ENCODE measurements at places on chromosomes 2 and 18.

DNA sequence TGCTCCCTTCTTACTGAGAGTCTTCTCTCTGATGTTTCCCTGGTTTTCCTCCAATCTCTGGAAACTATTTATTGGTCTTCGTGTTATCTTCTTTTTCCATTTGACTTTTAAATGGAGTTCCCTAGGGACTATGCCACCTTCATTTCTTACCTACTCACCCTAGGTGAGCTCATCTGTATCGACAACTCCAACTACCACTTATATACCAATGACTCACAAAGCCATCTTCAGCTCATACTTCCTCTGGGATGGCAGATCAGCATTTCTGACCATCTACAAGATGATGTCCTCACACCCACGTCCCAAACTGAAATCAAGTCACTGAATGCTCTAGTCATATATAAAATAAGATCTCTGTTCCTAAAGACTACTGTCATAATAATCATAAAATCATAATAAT is 40.6 kb downstream of the CFAP210 start:
- DNase-seq = no peak

DNA sequence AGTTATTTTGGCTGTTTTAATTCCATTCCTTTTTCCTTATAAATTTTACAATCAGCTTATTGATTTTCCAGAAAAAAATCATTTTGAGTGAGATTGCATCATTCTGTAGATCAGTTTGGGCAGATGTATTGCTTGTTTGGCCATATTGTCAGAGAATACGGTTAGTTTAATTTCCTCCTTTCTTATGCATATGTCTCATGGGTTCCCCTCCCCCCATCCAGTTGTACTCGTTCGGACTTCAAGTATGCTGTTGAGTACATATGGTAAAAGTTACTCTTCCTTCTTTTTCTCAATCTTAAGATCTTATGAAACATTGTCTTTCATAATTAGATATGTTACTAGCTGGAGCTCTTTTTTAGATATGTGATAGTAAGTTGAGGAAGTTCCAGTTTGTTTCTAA is 131.2 kb upstream of the TTC27 start:
- DNase-seq = no peak

DNA sequence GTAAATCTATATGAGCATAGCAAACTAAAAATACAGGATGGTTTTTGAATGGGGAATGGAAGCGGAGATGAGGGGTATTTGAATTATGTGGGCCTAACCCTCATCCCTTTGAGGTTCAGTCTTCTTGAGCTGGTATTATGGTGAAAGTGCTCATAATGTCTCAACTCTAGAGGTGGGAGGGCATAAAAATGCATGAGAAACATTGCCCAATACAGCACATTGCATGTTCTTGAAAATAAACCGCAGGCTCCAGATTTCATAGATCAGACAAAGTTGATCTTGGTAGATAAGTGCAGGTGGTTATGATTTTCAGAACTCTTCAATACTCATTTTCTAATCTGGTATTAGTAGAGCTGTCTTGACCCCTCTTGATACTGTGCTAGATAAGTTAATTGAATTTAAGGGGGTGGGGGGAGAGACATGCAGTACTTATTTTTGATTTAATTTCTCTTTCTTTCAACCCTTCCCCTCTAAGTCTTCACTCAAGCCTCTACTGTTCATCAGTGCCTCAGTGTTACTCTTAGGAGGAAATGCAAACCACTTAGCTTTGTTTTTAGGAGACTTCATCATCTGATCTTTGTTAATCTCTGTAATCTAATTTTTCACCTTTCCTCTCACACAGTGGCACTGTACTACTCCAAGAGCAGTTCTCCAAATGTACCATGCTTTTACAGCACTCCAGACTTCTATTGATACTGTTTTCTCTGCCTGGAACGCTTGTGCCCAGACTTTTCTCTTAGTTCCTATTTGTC is 22.2 kb downstream of the XRCC5 start:
- no peak for DNase-seq

GRCh38 chr2:24816884-24817283 is 23.7 kb downstream of the CENPO start:
- DNase-seq = no peak

DNA sequence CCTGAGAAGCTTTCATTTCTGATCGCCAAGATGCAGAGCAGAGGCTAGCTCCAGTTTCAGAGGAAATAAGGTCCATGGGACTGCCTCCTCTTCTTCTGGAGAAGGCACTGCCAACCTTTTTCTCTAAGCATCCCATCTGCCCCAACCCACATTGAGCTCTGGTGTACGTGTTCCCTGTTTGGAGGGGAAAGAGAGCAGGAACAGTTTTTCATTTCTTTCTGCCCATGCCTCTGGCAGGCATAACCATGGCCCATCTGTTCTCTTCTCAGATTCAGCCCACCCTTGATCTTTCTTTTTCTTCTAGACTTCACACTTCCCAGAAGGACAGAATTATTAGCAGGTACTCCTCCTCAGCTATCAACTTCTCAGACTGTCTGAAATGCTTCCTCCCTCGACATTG is 1110.3 kb upstream of the KLHL29 start:
- DNase-seq = no peak

- DNase-seq = no peak
Observed at GRCh38 chr2:60945341-60945740, 64.0 kb downstream of the REL start.

DNA sequence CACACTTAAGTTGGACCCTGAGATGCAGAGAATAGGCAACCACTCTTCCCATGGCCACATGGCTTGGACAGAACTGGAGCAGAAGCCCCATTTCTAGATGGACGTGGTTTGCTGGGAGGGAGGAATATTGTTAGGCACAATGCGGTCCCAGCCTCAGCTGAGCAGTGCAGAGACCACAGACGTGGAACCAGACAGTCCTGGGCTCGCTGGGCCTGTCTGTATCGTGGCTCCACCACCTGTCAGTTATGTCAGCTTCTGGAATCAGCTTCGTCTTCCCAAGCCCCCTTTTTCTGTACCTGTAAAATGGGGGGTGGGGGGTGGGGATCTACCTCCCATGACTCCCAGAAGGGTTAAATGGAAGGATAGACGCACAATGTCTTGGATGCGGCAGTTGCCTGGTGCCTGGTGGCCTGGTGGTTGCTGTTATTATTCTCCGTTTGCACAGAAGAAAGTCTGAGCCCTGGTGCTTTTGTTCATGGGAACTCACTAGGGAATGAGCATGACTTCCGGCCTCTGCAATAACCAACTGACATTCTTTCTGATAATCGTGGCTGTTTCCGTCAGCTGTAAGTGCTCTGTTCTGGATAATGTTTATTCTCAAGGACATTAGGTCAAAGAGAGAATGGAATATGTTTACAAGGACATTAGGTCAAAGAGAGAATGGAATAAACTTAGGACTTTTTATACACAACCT is 31.4 kb downstream of the COLEC11 start:
- DNase-seq = no peak

Measured in spinal cord (tissue), 10 donors.